ENCODE measurements at places on chromosomes 1 and 21.

- no peak for DNase-seq
Measured at GRCh38 chr1:44681905-44682882, 7.7 kb downstream of the ARMH1 start.

- DNase-seq: no peak
Measured at GRCh38 chr1:150826299-150826698, 18.2 kb upstream of the CTSK start.

- DNase-seq: no peak
Measured at GRCh38 chr1:79215311-79215710, 208.8 kb upstream of the ADGRL4 start.

DNA sequence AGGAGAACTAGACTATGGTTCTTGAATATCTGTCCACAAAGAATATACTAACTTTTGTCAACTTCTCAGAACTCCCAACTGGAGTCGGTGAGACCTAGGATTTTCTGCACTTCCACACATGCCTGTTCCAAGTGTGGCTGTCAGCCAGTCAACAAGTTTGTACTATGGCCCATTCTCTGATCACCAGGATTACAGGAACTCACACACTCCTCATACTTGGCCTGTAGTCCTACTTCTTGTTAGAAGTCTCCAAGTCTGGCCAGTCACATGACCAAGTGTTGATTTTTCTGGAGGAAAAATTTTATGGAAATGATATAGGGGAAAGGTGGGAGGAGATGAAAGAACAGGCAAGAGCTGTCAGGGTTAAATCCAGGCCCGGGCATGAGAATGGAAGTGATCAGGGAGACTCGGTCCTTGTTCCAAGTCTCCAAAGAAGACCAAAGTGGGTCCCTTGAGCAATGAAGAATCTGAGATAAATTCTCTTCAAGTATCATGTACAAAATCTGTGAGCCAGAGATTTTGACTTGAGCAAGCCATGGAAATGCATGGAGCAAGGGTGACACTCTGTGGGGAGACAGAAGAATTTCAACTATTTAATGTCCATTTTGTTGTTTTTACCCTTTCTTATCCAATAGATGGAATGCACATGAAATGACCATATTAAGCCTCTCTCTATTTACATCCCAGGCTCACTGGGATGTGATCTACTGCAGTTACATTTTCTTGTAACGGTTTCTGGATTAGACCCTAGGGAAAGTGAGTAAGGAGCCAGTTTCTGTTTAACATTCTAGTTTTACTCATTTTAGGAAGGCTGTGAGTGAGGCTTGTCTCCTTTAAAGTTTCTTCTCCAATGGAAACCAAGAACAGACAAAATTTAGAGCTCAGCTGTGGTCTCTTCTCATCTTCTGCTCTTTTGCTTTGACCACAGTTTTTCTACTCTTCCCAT lies 320.9 kb downstream of the ASTN1 start:
- DNase-seq: no peak

DNA sequence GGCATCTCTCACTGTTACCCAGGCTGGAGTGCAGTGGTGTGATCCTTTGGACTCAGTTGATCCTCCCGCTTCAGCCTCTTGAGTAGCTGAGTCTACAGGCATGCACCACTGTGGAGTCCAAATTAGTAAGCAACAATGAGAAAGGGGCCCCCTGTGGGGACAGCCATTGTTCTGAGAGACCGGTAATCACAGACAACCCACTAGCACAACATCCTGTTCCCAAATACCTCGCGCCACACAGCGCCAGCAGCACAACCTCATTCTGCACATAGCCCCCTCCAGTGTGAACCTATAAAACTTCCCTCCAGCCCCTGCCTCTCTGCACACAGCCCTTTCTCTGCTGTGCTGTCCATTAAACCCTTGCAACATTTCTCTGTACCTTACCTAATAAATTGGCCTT lies 226.4 kb downstream of the DYRK1A start:
- no peak for DNase-seq

DNA sequence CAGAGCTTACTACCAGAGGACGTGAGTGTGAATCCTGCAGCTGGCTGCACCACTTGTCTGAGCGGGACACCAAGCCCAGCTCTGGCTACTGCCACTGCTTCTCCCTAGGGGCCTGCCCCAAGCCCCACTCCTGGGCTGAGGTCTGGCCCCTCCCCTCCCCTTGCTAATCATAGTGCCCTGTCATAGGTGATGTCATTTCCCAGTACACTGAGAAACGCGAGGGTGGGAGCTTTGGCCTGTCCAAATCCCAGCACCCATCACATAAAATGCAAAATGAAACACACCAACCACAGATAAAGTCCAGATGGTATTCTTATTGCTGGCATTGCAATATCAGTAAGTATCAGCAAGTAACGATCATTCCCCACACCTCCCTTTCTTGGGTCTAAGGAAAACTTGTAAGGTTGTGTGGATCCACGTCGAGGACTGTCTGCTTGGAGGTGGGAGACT lies 77.7 kb downstream of the TOMM20 start:
- no peak for DNase-seq

DNA sequence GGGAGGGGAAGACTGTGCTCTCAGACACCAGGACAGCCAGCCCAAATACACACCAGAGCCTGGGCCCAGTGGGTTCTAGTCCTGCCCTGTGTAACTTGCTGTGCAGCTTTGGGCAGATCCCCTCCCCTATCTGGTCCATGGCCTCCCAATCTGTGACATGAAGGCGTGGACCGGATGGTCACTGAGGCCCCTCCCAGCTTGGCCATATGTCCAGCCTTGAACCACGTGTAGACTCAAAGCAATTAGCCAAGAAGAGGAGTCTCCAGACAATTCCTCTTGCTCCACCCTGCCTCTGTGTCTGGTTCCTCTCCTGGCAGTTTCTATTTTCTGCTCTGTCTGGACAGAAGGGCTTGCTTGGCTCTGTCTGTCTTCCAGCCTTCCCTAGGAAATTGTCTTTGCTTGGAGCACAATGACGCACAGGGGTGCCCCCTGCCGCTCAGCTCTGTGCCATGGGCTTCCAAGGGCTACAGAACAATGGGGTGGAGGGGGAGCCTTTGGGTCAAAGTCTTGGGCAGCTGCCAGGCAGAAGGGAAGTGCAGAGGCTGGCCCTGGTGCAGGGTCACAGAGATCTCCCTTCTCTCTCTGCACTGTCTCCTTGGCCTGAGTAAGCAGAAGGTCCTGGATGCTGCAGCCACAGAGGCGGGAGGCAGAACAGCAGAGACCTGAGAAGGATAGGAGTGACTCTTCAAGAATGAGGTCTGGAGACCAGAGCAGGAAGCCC lies 66.1 kb downstream of the TENT5C start:
- no peak for DNase-seq

DNA sequence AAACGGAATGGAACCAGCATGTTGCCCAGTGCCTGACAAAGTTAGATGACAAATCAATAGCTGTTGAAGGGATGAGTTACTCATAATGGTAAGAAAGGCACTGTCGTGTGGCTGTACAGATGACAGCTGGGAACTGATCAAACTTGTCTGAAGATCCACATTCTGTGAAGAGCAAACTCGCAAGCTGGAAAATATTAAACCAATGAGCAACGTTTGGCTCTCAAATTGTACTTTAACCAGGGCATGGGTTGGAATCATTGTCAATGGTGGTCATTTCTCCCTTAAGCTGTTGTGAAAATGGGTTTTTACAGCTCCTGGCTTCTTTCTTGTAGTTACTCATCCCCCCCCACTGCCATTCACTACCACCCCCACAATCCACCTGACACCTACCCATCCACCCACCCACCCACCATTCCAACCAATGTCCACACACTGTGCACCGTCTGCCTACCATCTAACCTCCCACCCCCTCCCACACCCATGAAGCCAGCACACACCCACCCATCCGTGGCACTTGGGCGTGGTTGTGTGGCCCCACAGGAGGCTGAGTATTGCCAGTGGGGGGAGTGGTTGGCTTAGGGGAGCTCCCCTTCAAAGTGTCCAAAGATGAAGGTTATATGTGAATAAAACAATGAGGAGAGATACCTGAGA lies 46.7 kb downstream of the CLDN14 start:
- no peak for DNase-seq

DNA sequence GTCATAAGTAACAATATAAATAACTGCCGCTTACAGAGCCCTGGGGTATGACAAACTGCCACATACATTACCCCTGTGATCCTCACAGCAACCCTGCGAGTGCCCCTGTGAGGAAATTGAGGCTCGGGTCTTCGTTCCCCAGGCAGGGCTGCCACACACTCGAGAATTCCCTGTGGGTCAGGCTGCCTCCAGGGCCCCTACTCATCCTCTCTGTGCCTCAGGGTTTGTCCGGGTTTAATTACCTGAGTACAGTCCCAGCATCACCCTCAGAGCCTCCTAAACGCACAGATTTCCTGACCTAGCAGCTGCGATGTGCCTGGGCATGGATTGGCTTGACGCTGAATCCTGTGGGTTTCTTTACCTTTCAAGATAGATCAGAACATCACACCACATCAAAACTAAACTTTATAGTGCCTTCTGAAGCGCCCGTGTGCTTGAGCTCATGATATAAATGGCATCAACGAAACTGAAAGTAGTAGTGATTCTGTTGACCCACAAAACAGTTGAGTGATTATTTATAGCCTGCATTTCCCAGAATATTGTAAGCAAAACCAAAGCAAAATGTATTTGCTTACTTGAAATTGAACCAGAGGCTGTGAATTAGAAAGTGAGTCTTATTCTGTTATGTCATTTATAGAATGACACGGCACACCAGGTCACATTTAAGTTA lies 14.0 kb downstream of the SLC37A1 start:
- no peak for DNase-seq

GRCh38 chr1:247445526-247446356 lies 12.2 kb downstream of the OR2B11 start:
- DNase-seq: no peak

DNA sequence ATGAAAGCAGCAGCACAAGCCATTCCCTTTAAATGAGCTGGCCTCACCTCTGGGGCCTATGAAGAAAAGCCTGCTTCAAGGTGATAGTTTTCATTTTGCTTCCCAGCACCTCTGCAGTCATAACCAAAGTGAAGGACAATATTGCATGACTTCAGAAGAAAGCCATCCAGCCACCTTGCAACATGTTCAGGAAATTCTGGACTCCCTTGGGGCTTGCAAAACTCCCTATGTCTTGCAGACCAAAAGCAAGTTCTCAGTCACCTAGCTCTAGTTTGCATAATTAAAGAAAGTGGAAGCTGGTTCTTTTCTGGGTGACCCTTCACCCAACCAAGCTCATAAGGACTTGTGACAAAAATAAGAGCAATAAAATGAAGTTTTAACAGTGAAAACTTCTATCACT lies 87.6 kb downstream of the GFI1 start:
- no peak for DNase-seq

DNA sequence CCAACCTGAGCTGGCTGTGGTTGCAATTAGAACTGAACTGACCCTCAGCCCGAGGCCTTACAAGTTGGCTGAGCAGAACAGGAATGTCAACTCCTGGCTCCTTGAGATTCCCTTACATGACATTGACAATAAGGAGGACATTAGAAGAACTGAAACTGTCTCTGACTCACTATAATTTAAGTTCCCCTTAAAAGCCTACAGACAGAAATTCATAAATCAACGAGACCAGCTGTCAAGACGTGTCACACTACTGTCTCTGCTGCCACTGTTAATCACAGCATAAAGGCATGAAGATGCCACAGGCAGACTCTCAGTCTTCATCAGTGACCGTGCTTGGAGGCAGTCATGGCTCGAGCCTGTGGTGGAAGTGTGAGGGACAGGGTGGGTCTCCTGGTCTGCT lies 168.8 kb downstream of the GABPA start:
- DNase-seq: no peak

DNA sequence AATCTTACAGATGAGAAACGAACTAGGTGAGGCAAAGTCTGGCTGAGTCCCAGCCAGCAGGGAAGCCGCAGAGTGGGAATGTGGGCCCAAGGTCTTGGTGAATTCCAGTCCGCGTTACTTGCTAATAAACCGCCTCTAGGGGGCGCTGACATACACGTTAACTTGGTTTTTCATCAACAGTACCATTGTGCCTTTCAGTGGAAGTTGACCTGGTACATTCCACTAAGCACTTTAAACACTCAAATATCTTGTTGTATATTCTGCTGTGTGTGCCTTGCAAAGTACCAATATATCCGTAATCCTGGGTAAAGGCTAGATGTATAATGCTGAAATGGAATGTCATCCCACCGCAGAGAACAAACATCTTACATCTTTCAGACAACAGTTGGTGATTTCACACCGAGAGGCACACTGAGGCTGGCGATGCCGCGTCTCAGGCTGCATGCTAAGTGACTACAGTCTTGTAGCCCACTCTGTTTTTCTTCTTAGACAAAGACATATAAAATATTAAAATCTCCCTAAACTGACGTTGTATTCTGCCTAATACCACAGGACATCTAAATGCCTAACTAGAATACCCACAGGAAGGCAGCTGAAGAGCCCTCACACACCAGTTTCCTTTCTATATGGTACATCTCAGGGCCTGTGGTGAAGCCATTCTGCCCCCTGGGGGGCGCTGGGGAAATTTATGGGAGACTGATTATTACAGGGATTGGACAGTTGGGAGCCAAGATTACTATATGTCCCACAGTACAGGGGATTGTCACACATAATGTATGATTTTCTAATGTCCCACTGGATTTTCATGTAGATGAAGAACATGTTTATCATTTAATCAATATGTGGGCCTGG lies 49.2 kb upstream of the C1orf198 start:
- peak; percentile 34 for DNase-seq

DNA sequence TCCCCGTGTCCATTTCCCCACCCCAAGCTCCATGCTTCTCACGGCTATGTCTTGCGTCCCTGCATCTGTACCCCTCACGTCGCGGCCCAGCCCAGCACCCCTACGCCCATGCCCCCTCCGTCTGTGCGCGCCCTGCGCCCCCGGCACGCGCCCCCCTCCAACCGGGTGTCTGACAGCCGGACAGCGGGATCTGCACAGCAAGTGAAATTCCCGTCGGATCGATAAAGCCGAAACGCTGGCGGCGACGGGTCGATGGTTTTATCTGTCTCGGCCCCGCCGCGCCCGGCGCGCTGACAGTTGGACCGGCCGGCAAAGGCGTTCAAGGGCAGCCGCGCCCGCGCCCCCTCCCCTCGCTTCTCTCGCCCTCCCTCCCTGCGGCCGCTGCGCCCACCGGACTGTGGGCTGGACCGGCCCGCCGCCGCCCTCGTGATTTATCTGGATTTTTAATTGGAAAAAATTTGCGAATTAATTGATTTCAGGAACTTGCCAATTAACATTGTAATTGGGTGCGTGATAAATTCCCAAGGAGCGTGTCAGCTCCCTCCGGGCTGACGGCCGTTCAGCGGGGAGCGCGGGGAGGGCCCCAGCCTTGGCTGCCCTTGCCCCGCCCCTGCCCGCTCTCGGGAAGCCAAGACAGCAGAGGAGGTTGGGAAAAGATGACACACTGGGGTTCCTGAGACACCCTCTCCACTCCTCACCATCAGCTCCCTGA lies 57.1 kb downstream of the TMEM53 start:
- DNase-seq: no peak

All from stimulated activated CD8-positive, alpha-beta memory T cell treated with anti-CD3 and anti-CD28 coated beads, Interleukin-7, amount 100 ng/mL, for 1 hour (primary cell).